Posterior cingulate gyrus (tissue), 11 donors: ENCODE measurements at places on chromosomes 6 and 20.
A peak's percentile ranks its signal among the peaks of the same experiment; 100 is the strongest.

- DNase-seq: peak; percentile 35
These were observed 23.7 kb downstream of the TGM2 start for GRCh38 chr20:38141204-38141888.

DNA sequence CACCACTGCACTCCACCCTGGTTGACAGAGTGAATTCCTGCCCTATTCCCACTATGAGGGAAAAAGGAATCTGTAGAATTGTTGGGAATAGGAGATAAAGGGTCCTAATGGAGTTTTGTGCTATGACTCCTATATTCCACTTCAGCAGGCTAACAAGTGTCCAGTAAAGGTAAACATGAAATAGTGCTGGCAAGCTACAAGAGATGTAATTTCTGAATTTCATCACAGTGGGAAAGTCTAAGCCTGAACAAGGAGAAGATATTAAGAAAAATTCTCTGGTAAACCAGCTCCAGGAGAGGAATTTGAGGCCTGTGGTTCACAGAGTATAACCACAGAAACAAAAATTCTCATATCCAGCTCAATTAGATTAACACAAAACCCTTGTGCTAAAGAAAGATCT is 10.3 kb upstream of the C6orf58 start:
- DNase-seq: no peak

- DNase-seq: no peak
These were observed 34.0 kb downstream of the CD164 start for GRCh38 chr6:109348226-109348625.

DNA sequence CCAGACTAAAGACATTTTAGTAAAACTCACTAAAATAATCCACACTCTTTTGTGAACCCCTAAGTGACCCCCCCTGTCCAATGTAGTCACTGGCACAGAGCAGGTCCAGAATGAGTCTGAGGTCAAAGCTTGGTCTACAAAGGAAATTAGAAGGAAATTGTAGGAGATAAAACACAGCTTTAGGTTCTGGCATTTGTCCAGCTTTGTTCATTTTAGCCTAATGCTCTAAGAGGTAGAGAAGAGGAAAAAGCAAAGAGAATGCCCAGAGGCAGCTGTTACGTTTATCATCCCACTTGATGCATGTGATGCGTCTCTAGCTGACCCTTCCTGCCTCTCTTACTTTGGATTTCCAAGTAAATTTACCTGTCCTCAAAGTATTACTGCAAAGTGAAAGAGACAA is 62.5 kb downstream of the CNKSR3 start:
- no peak for DNase-seq

- no peak for DNase-seq
These were observed 147.4 kb upstream of the BEND6 start for GRCh38 chr6:56807326-56807988.

DNA sequence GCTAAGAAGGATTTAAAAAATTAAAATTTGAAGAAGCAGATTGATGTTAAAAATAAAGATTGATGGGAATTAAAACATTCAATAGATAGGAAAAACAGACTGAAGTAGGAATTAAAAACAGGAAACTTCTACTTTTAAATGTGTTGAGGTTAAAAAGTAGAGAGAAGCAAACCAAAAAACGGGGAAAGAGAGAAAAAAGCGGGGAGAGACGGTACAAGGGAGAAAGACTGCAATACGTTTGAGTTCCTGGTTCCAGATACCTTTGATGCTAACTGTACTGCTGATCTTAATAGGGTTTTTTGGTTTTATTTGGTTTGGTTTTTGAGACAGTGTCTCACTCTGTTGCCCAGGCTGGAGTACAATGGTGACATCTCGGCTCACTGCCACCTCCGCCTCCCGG is 27.0 kb downstream of the LOC128125822 start:
- no peak for DNase-seq

DNA sequence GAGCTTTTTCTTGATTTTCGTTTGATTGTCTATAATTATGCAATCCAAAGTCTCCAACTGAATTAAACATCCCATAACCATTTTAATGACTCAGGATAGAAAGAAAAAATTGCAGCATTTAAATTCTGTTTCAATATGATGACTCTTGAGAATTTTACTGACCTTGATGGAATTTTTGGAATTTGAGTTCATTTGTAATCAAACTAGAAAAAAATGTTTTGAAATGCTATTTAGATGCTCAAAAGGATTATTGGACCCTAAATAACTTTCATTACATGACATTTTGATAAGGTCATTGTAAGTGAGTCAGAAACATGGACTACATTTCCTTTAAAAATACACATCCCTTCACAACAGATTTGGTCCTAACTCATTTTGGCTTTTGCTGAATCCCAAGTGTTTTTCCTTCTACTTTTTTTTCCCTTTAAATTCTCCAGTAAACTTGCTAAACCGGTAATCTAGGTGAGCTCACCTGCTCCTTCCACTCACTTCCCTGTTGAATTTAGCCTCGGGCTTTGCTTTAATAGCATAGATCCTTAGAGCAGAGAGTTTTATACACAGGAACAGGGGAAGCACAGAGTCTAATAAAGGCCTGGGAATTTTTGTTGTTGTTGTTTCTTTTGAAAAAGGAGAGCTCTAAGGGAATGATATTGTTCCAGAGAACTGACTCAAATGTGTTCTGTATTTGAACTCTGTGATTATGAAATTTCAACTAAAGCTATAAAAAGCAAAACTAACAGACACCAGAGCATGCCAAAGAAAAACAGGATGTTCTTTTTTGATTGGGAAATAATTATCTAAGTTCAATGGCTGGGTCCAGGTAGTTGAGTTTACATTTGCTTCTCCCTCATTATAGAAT is 1088.2 kb upstream of the CITED2 start:
- no peak for DNase-seq

GRCh38 chr6:106666282-106667021 is 37.1 kb downstream of the QRSL1 start:
- DNase-seq: no peak

DNA sequence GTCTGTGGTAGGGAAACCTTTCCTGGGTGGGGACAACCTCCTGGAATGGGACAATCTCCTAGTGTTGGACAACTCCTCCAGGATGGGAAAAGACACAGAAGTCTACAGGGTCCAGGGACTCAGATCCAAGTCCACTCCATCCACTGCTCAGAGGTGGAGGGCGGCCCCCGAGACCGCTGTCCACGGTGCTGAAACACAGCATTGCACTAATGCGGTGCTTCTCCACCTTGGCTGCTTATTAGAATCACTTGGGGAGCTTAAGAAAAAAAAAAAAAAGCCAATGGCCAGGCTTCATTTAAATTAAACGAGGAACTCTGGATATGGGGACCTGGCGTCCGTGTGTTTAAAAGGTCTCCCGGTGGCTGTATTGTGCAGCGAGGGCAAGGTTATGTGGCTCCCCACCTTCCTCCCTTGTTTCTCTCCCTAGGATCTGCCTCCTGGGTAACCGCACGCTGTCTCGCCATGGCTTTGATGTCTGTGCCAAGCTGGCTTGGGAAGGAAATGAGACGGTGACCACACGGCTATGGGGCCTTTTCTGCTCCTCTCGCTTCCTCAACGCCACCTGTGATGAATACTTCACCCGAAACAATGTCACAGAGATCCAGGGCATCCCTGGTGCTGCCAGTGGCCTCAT is 12.0 kb downstream of the SLC12A5 start:
- no peak for DNase-seq

- DNase-seq: no peak
These were observed 109.8 kb downstream of the CRYBG1 start for GRCh38 chr6:106470316-106470715.

- no peak for DNase-seq
These were observed 904.3 kb upstream of the FLRT3 start for GRCh38 chr20:15241681-15242080.

DNA sequence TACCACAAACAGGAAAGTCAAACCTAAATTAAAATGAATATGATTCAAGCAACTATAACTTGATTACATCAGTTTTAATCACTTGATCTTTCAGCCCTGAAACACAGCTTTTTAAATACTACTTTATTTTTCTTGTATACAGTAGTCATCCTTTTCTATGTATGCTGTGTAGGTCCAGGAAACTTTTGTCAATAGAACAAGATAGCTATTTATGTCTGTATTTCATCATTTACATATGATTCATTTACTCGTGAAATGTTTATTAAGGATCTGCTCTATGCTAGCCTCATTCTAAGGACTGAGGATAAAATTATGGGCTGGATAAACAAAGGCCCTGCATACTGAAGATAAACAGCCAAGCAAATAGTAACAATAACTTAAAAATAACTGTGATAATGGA is 930.2 kb downstream of the TFAP2A start:
- no peak for DNase-seq

DNA sequence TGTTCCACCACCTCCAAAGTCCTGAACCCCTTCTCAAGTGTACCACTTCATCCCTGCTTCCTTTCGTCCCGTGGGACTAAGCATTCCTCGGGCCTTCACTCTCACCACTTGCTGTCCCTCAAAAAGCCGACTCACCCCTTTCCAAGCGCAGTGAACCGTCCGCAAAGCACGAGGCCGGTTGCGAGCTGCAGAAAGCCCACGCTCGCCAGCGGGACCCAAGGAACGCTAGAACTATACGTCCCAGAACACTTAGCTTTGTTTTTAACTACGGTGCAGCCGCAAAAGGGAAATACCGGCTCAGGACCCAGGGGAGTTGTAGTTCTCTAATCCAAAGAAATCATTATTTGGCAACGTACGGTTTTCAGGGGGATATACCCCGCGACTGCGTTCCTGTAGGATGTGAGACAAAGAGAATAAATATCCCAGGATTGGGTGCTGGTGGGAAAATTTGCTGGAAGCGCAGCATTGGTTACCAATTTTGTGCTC is 416 bp upstream of the POLR1H start:
- DNase-seq: peak; percentile 25

DNA sequence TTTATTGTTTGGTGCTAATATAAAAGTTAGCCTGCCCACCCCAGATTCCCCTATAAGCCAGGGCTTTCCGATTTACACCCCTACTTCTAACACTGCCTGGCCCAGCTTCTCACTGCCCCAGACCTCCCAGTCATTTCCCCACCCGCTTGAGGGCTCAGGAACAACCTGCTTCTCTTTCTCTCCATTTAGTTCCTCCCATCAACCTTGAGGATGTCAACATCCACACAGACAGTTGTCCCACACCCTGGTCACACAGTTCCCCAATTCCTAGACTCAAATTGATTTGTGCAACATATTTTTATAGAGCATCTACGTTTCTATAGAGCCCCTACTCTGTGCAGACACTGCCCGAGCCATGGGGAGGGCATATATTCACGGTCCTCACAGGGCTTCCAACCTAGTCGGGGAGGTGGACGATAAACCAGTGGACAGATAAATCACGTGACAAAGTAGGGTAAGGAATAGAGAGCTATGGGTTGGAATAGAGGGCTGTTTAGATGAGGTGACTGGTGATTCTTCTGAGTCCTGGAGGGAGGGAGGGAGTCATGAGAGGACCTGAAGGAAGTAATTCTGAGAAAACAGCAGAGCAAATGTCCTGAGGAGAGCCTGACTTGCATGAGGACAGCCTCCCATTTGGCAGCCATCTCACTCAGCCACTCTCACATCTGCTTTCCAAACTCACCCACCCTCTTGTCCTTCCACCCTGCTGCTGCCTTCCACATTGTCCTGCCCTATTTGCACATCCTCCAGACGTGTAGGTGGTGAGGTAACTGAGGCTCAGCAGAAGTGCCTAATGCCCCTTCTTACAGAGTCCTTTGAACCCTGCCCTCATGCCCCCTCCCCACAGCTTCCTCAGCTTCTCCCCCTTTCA is 6.3 kb downstream of the GABRR2 start:
- no peak for DNase-seq

DNA sequence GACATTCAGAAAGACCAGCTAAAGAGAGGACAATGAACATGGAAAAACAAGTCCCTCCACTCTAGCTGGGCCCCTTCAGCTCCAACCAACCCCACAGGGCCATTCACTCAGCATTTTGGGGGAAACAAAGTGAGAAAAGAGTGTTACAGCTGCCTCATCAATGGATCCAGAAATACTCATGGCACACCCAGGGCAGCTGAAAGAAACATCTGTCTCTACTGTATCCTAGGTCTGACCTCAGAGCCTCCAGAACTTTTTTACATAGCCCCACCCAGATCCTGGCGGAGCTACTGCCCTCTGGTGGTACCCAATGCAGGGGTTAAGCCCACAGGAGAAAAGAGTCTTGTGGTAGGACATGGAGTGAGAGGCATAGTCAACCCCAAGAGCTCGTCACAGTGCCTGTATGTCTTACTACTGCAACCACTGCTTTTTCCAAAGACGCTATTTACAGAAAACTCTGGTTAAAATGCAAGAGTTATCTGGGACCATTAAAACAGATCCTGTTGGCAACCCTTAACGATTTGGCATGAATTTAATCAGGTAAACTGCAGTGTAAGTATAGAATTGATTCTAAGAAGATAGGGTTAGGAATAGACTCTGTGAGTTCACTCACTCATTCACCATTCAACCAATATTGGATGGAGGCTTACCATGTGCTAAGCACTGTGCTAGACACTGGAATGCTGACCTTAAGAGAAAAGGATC is 37.4 kb upstream of the FAM83C start:
- no peak for DNase-seq

GRCh38 chr20:56797023-56797422 is 167.9 kb downstream of the TFAP2C start:
- DNase-seq: no peak

DNA sequence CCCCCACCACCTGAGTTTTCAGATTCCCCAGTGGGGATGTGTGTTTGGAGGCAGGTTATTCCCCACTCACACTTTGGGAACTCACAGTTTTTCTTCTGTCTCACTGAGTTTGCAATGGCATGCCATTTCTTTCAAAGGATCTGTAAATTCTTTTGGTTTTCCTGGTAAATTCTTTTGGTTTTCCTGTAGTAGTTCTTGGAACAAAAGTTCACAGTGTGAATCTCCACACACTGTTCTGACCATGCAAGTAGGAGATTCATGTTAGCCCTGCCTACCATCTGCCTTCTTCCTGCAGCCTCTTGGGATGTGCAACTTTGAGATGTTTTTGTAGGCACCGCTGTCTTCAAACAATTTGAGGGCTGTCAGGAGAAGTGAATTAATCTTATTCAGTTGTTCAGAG is 165.6 kb upstream of the OGFRL1 start:
- DNase-seq: no peak
